ENCODE measurements at places on chromosomes 7 and 10. TPM values are rescaled to one million over a fixed set of nuclear protein-coding genes. Genes with fewer than 3 reads are reported as not detected.

The RNF148 gene
- total RNA-seq = not detected

DNA sequence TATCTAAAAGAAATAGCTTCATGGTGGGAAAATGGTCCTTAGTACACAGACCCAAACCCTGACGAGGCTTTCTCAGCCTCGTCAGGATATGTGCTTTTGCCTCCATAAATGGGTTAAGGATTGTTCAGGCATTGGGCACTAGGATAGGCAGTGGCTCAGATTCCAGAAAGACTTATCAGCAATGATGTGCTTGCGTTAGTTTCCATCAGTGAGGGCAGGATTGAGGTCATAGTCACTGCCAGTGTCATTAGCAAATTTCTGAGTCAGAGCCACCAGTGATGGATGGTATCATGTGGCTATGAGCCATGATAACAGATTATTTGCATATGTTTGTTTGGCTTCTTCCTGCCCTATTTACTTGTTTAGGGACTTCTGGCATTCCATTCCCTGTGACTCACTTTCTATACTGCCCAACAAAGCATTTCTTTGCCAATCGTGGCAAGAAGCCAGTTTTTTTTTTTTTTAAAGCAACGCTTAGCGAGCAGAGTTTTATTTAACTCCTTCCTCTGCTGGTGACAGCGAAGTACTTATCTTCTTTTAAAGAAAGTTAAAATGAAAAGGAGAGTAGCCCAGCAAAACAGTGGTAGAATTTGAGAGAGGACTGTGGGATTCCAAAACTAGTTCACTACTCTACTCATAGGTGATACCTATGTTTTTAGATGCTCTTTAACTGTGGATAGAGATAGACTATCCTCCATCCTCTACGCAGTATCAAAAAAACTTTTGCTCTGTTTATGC is 44.4 kb downstream of the MYPN start:
- peak; percentile 83 for DNase-seq

The AGMO gene
- total RNA-seq = not detected

The EEPD1 gene
- total RNA-seq = 0.35 TPM

The ZNF804B gene
- total RNA-seq = not detected

- no peak for DNase-seq
Measured at GRCh38 chr10:74289951-74290350, 138.9 kb downstream of the ADK start.

DNA sequence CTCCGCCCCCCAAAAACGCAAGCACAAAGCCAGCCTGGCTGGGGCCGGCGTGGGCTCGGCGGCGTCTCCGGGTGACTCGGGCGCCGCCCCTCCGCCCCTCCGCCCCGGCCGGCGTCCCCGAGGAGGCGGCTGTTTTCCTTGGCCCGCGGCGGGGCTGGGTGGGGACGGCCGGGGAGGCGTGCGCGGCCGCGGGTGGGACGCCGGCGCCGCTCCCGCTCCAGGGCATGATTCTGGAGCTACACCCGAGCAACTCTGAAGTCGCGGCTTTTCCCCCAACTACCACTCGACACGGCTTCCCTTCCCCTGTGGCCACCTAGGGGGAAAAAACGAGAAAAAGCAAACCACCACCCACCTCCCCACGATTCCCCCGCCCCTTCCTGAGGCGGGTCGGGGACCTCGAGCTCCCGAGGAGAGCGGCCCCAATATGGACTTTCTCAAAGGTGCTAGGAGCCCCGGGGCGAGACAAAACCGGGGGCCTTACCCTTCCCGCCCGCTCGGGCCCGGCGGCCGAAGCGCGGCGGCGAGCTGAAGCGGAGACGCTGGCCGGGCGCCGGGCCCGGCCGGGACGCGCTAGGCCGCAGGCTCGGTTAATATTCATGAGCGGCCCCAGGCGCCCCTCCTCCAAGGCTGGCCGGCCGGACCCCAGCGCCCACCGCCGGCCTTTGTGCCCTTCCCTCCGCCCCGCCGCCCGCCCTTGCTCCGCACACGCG is 856 bp downstream of the ARHGAP21 start:
- peak; percentile 67 for DNase-seq

Data from MG63 (cell line).